ENCODE measurements at places on chromosomes 12 and 14.

- no peak for DNase-seq
These were observed 690.7 kb upstream of the TBX3 start for GRCh38 chr12:115374480-115375185.

- no peak for DNase-seq
These were observed 38.9 kb upstream of the RASSF3 start for GRCh38 chr12:64571411-64571810.

- no peak for DNase-seq
These were observed 26.6 kb downstream of the ZNF410 start for GRCh38 chr14:73913256-73913655.

GRCh38 chr14:36511981-36512584 lies 7.9 kb downstream of the NKX2-1 start:
- no peak for DNase-seq

All from NCI-H524 treated with DMSO at 0.1 percent for 48 hours (cell line).